Lower leg skin (tissue), 4 donors: ENCODE measurements at places on chromosomes 13 and 19.
A peak's percentile ranks its signal among the peaks of the same experiment; 100 is the strongest.

- no peak for DNase-seq
Observed at GRCh38 chr13:110499621-110500281, 61.8 kb downstream of the RAB20 start.

GRCh38 chr13:44395976-44396694 lies 22.5 kb downstream of the SERP2 start:
- DNase-seq: peak; percentile 56

DNA sequence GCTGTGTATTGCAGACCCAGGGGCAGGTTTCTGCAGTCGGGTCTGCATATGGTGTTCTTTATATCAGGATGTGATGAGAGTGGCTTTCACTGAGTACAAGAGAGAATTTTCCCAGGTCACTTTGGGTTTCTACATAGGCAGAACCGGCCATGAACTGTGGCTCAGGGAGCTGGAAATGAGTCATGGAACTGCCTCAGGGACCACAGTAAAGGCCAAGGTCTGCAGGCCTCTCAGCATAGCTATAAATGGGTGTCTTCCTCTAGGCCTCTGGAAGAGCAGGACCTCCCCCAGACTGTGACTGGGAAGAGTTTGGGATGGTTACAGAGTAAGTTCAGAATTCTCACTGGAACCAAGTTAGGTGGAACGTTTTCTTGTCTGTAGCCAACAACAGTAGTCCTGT lies 51.8 kb upstream of the ZNF681 start:
- DNase-seq: no peak

DNA sequence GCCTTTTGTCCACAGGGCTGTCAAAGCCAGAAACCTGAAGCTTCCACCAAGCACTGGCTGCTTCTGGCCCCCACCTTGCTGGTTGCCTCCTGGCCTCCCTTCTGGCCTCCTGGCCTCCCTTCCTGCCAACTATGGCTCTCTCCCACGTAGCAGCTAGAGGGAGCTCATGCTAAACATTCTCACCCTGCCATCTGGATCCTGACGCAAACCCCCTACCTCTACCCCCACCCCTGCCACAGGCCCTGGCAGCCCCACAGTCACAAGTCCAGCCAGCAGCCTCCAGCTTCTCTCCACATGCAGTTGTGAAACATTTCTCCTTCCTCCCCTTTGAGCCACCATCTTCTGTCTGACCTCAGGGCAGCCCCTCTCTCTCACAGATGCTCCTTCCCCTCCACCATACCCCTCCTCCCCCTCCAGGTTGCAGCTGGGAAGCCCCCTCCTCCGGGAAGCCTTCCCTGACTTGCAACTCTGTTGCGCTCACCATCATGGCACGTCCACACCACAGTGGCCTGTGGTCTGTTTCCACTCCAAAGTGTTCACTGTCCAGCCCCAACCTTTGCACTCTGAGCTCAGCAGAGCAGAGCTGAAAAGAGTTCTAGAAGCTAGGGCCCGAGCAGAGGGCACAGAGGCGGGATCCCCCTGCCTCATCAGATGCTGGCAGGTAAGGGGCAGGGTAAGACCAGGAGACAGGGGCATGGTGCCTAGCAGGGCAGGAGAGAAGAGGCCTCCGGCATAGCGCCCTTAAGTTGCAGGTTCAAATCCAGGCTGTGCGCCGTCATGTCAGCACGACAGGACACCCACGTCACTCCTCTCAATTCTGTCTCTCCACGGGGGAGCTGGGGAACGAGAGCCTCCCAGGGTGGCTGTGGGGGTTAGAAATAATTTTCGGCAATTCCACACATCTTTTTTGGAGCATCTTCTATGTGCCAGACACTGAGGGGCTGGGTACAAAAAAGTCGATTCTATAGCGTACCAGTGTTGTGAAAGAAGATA lies 7.3 kb downstream of the ADGRL1 start:
- no peak for DNase-seq

DNA sequence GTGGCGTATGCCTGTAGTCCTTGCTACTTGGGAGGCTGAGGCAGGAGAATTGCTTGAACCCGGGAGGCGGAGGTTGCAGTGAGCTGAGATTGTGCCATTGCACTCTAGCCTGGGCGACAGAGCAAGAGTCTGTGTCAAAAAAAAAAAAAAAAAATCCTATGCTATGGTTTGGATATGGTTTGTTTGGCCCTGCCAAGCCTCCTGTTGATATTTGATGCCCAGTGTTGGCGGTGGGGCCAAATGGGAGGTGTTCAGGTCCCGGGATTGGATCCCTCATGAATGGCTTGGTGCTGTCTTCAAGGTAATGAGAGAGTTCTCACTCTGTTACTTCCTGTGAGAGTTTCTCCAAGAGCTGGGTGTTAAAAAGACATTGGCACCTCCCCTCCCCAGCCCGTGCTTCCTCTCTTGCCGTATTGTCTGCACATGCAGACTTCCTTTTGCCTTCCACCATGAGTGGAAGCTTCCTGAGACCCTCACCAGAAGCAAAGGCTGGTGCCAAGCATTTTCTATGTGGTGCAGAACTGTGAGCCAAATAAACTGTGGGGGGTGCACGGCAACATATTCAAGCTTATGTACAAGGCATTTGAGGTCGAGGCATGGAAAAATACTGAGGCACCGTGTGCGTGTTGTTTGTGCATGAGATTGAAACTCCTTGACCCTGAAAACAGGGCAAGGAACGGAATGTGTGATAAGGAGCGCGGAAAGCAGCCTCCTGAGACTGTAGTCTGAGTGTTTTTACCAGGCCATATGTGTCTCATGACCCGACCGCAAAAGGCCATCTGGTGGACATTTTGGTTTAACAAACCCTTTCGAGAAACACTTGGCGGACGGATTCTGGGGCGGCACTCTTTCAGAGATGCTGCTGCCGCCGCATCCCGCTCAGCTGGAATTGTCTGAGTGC lies 7.3 kb downstream of the SIGLEC9 start:
- DNase-seq: no peak

- no peak for DNase-seq
Observed at GRCh38 chr13:67150608-67151007, 79.5 kb downstream of the PCDH9 start.

- DNase-seq: peak; percentile 79
Observed at GRCh38 chr13:112455476-112456059, 79.4 kb downstream of the SPACA7 start.

DNA sequence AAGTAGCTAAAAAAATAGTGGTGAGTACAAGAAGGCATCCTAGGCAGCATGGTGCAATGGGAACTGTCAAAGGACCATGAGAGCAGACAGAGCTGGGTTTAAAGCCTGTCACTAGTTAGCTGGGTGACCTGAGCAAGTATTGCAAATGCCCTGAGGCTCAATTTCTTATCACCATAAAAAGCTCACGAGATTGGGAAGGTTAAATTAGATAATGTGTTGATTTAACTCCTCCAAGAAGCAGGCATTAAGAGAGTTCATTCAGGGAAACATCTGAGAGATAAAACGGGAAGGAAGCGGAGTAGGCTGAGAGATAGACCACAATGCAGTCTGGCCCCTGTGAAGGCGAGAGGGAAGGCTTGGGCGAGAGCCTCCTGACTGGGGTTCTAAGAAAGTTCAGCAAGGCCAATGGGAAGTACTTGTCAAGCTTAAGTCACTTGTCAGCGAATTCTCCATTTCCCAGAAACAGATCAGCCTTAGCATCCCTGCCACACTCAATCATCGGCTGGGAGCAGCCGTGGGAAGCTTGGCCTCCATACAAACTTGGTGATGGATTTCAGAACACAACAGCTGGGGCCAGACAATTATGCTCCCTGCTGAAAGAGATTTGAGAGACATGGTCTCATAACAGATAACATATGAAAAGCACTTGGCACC lies 105.5 kb downstream of the POU4F1 start:
- no peak for DNase-seq

DNA sequence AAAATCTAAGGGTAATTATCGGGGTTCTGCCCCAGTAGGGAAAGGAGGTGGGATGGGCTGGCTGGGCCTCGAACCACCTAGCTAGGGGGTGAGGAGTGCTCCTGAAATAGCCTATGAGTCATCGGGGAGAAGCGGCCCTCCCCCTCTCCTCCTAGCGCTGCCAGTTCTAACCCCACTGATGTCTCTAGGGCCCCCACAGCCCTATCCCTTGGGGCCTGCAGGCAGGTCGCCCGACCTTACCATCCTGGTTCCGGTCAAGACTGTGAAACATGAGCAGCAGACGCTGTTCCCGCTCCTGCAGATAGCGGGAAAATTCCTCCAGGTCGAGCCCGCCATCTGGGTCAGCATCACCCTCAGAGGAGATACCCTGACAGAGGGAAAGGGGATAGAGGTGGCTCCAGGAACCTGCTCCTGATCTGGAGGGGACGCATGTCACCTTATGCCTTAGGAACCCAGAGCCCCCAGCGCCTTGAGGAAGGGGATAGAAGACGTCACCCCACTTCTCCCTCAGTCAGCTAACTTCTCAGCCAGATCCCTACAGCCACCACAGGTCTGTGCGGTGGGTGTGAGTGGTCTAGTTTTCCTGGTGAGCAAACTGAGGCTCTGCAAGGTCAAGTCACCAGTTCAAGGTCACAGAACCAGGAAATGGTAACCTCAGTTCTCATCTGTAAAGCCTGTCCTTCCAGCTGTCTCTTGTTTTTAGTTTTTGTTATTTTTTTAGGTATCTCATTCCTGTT lies 1.5 kb downstream of the SLC25A23 start:
- DNase-seq: no peak

- no peak for DNase-seq
Observed at GRCh38 chr19:459724-460511, 915 bp downstream of the SHC2 start.

- DNase-seq: peak; percentile 89
Observed at GRCh38 chr13:93227878-93228642, 1.5 kb downstream of the GPC6 start.
